MG63 (cell line): ENCODE measurements at places on chromosomes 12 and 14. TPM values are rescaled to one million over a fixed set of nuclear protein-coding genes. Genes with fewer than 3 reads are reported as not detected.

GRCh38 chr12:7090222-7090998 is 1.8 kb downstream of the C1R start:
- DNase-seq = no peak

DNA sequence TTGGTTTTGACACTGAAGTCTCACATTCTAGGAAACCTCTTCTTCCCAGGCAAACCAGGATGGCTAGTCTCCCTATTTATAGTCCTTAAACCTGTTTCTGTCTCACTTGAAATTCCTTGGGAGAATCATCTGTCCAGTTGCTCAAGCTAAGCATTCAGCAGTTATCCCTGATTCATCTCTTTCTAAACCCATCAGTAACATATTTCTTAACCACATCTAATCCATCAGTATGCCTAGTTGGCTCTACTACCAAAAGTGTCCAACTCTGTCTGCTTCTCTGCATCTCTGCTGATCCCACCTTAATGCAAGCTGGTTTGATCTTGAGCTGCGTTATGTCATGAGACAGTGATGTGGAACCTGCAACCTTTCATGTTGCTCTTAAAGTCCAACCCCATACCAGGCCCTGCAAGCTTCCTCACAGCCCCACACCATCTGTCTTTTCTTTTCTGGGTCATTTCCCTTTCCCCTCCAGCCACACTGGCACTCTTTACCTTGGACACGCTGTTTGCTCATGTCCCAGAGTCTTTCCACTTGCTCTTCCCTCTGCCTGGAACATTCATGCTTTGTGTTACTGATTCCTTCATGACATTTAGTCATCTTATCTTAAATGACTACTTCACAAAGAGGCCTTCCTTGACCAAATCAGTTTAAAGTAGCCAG is 380.8 kb upstream of the RGS6 start:
- no peak for DNase-seq

Gene NOXRED1
- not detected in 2 replicates for total RNA-seq

Gene PAPLN
- 0.53 TPM in 1 of 2 replicates, not detected in the other for total RNA-seq

DNA sequence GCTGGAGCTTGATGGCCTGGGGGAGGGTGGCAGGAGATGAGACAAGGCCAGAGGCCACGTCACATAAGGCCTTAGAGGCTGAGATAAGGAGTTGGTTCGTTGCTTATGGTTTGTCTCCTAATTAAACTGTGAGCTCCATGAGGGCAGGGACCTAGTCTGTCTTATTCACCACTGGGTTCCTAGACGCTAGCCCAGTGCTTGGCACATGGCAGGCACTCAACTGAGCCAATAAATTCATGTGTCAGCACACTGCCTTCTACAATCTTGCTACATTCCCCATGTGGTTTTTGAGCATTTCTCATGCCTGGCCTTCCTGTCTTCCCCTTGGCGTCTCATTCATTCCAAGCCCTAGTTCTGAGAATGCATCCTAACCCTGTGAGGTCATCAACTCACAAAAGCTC is 92.5 kb upstream of the MED13L start:
- DNase-seq = peak; percentile 24

GRCh38 chr12:24404086-24404815 is 454.8 kb upstream of the SOX5 start:
- no peak for DNase-seq

- no peak for DNase-seq
Observed at GRCh38 chr12:57456737-57457490, 1.8 kb downstream of the INHBE start.

DNA sequence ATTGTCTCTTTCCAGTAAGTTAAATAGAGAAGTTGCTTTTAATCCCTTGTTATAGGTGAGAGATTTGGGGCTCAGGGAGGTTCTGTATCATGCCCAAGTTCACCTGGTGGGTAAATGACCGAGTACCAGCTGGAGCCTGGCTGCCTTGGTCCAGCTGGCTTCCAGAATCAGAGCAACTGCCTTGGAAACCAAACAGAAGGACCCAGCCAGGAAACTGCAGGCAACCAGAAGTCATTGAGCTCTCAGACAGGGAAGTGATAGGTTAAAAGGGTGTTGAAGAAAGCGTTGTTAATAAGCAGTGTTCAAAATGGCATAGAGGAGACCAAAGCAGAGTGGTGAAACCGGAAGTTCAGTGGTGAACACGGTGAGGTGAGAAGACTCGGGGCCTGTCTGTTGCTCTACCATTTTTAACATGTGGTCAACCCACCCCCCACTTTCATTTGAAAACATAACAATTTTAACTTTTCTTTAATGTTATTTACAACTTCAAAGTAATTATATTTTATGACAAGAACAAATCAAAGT is 54.9 kb downstream of the PLEKHG7 start:
- no peak for DNase-seq

GRCh38 chr14:69473260-69473659 is 11.3 kb upstream of the PLEKHD1 start:
- no peak for DNase-seq

Gene TROAP
- total RNA-seq = 24.3 and 37.3 TPM in 2 replicates

Gene CMA1
- not detected in 2 replicates for total RNA-seq

Gene JAG2
- 3.1 and 12.4 TPM in 2 replicates for total RNA-seq

Gene CCDC175
- not detected in 2 replicates for total RNA-seq

DNA sequence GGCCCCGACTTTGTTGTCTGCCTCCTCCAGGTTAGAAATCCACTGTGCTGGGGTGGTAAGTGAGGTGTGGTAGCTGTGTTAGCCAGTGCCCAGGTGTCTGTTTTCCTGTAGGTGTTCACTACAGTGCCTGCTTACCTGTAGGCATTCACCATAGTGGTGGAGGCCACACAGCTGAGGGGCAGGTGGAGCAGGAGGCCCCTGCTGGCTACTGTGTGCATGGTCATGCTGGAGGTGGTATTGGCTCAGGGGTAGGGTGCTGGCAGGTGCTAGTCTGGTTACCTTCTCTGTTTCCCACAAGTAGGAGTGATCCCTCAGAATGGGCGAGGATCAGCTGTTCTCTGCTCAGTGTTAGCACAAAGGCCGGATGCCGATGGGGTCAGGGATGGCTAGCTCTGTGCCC is 217.3 kb downstream of the SYT10 start:
- no peak for DNase-seq

Gene LIN7A
- 10.9 and 20.1 TPM in 2 replicates for total RNA-seq

GRCh38 chr12:64088431-64089349 is 133.4 kb downstream of the KICS2 start:
- peak; percentile 84 for DNase-seq

Gene LRP6
- total RNA-seq = 7.9 and 10.2 TPM in 2 replicates

DNA sequence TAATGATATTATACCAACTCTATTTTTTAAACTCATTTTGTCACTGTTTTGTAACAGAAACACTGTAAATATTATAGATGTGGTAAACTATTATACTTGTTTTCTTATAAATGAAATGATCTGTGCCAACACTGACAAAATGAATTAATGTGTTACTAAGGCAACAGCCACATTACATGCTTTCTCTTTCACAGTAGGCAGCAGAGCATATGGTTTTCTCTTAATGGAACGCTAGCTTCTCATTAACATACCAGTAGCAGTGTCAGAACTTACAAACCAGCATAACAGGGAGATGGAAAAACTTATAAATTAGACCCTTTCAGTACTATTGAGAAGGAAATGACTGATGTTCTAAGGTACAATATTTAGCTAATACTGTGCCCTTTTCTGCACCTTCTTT is 398.8 kb downstream of the PRKD1 start:
- DNase-seq = no peak

- no peak for DNase-seq
Observed at GRCh38 chr12:58563621-58564020, 356.7 kb downstream of the LRIG3 start.

- no peak for DNase-seq
Observed at GRCh38 chr14:54348923-54349620, 47.7 kb upstream of the CDKN3 start.

DNA sequence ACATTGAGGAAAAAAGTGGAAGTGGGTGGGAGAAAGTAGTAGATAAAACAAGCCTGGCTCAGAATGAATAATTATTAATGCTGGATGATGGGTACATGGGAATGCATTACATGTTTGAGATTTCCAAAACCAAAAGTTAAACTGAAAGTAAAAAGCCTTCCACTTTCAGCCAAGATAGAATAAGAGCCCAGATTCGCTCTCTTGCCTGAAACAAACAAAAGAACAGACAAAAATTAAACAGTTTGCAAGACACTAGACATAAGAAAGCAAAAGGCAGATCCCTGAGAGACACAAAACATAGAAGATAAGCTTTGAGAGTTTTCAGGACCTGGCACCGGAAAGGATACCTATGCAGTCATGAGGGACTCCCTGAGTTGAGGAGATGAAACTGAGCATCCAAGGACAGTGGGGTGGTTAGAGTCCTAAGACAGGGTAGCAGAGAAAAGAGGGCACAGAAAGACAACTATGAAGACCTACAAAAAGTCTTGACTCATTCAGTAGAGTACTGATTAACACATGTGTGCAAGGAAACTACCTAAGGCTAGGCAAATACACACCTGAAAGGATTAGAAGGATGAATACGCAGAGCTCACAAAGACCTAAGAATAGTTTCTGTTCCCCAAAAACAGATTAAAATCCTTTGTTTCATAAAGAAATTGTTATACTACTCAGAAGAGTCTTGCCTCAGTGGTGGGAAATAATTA is 54.1 kb downstream of the CEP83 start:
- no peak for DNase-seq

Gene MANSC4
- total RNA-seq = not detected in 2 replicates

Gene KRT3
- not detected in 2 replicates for total RNA-seq

GRCh38 chr14:69594846-69595245 is 16.6 kb upstream of the SUSD6 start:
- DNase-seq = no peak

GRCh38 chr12:116372815-116373214 is 95.3 kb upstream of the MED13L start:
- DNase-seq = no peak

GRCh38 chr14:68507544-68508081 is 285.3 kb downstream of the ZFP36L1 start:
- DNase-seq = no peak

Gene FMNL3
- 8.8 and 12.8 TPM in 2 replicates for total RNA-seq

Gene THAP2
- total RNA-seq = 1.3 and 3.0 TPM in 2 replicates

Gene TBC1D30
- total RNA-seq = 0.20 and 0.30 TPM in 2 replicates

DNA sequence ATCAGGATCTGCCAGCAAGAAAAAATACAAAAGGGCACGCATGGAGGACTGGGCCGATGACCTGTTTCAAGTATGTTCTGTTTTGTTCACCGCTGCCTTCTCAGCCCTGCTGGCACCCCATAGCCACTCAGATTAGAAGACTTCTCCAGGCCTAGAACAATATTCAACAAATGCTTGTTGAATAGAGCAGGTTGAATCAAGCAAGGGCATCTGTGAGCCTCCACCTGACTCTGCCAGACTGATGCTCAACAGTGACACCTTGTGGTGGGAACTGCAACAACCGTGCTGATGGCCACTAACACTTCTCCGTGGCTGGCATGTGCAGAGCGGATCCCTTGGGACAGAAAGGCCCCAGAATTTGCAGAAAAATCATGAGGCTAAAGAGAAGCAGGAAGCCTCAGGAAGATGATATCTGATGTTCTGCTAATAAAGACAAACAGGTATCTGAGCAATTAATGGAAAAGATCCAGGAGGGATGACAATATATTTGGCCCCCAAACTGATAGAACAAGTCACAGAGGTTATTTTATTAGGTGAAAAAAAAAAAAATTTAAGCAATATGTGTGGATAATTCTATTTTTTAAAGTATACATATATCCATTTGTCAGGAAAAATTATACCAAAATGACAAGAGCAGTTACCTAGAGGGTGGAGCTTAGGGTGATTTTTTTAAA is 114.3 kb downstream of the KSR2 start:
- peak; percentile 23 for DNase-seq

- DNase-seq = no peak
Observed at GRCh38 chr14:99874306-99874705, 81.1 kb downstream of the EML1 start.

Gene RNASE7
- total RNA-seq = not detected in 2 replicates

DNA sequence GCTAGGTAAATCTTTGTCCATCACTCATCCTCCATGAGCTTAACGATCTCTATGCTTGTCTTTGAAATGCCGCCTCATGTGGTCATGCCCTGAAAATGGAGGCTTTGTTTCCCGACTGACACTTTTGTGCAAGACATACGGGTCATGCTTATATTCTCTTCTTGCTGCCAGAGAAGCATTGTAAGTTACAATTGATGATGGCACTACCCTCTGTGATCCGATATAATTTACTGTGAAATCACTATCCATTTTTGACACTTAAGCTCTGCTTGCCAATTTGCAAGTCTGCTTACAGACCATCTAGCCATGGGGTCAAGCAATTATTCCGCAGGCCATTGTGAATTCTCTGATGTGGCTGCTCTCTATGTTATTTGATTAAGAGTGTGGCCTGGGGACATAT is 650.0 kb downstream of the FLRT2 start:
- no peak for DNase-seq

Gene KRT80
- 12.0 and 18.2 TPM in 2 replicates for total RNA-seq

Gene ERBB3
- total RNA-seq = 0.56 TPM in 1 of 2 replicates, not detected in the other

DNA sequence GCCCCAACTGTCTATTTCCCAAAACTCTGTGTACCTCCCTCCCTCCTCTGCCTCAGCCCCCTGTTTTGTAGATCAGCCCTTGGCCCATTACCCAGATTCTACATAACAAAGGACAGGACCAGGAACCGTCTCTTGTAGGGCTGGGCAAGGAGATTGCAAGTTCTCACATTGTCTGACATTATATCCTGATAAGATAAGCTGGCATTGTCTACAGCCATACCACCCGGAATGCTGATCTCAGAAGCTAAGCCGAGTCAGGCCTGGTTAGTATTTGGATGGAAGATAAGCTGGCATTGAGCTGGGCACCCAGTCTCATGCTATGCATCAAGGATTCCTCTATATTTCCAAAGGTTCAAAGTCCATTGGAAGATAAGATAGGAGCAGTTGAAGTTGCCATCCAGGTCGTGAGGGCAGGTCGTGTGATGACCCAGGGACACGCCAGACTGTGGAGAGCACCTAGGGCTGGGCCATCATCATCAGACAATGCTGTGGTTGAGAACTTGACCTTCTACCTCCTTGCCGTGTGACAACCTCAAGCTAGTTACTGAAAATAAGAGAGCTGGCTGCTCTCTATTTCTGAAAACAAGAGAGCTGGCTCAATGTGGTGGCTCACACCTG is 29.5 kb downstream of the PHETA1 start:
- no peak for DNase-seq

Gene MYF5
- total RNA-seq = not detected in 2 replicates

Gene GSC
- total RNA-seq = 0.26 TPM in 1 of 2 replicates, not detected in the other

Gene SLC17A8
- not detected in 2 replicates for total RNA-seq

DNA sequence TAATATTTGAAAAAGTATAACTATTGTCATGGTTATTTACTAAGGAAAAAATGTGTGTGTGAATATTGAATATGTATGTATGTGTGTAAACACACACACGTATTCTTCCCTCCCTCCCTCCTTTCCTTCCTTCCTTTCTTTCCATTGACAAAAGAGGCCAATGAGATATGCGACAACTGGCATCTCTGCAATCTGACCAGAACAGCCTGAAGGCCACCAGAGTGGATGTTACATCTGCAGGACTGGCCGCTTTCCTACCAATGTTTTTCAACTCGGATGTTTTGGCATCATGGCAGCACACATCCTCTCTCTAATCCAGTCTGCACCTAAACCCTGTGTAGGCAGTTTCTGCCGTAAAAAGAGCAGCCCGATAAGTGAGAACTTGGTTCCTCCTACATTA is 20.7 kb downstream of the HOXC4 start:
- no peak for DNase-seq

GRCh38 chr14:101116065-101116464 is 212.5 kb upstream of the RTL1 start:
- DNase-seq = no peak

GRCh38 chr12:91877456-91878235 is 268.0 kb downstream of the BTG1 start:
- DNase-seq = no peak
